Liver (tissue), 10 donors: ENCODE measurements at places on chromosomes 2 and 18. TPM values are rescaled to one million over a fixed set of nuclear protein-coding genes. Genes with fewer than 3 reads are reported as not detected.

The EVA1A gene
- total RNA-seq, result 206 TPM

The SOX11 gene
- total RNA-seq, result not detected

The UGT1A8 gene
- total RNA-seq, result 0.17 TPM

The DES gene
- 0.23 TPM for total RNA-seq

The GPR45 gene
- total RNA-seq, result not detected

The NETO1 gene
- total RNA-seq, result not detected

GRCh38 chr2:160974803-160975202 lies 185.4 kb upstream of the TANK start:
- DNase-seq, result no peak

DNA sequence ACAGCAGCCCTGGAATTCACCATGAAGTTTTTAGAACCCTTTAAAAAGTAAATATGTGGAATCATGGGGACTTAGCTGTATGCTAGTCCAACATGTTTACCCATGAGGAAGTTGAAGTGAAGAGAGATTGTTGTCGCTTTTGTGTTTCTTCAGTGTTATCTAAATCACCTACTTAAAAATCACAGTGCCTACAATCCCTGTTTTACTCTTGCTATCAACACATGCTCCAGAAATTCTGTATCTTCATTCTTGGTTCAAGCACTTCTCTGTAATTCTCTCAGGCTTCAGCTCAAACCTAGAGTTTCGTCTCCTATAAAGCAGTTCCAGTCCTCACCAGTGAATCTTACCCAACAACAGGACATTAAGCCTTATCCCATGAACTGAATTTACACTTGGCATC lies 30.5 kb upstream of the CHMP1B start:
- DNase-seq, result no peak

DNA sequence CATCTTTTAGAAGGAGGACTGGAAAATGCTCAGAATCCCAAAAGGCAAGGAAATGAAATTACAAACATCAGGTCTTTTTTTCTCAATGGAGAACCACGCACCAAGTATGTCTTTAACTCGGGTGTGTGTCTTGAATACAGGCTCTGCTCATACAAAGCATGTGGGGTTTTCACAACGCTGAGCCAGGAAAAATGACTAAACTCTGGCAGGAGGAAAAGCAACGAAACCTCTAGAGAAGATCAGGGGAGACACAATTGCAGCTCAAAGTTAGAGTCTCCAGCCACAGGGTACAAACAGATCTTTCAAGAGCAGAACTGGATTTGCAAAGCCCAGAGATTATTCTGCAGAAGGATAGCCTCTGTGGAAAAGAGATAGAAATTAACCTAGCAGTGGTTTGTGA lies 42.8 kb upstream of the TPO start:
- no peak for DNase-seq

DNA sequence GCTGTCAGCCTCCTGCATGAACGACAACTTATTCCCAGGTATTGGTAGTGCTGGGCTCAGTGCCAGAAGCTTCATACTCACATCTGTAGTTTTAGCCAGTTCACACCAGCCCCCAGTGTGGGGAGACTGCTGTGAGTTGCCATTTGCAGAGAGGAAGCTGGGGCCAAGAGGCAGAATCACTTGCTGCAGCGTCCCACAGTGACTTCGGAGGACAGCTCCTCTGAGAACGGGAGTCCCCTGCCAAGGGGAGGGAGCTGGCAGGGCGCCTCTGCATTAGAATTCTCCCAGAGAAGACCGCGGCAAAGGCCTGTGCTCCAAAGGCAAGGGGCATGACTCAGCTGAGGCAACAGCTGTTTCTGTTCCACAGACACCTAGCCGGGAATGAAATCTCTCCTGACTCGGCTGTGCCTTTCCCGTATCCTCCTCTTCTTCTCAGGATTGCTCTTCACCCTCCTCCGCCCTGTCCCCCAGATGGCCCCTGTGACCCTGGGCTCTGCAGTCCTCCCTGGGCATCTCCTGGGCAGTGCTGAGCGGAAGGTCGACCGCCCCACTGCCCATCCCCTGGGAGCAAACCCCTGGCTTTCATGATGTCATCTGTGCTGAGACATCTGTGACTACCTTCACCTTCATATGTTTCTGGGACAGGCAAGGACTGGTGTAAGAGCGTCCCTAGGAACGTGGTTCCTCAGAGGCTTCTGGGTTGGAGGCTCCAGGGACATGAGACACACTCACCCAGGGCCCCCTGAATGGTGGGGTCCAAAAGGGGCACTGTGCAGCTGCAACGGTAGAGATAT lies 18.0 kb downstream of the MAL start:
- DNase-seq, result no peak

GRCh38 chr18:21525916-21526315 lies 74.6 kb downstream of the ESCO1 start:
- DNase-seq, result no peak

GRCh38 chr18:22349317-22349898 lies 68.3 kb downstream of the CTAGE1 start:
- no peak for DNase-seq

DNA sequence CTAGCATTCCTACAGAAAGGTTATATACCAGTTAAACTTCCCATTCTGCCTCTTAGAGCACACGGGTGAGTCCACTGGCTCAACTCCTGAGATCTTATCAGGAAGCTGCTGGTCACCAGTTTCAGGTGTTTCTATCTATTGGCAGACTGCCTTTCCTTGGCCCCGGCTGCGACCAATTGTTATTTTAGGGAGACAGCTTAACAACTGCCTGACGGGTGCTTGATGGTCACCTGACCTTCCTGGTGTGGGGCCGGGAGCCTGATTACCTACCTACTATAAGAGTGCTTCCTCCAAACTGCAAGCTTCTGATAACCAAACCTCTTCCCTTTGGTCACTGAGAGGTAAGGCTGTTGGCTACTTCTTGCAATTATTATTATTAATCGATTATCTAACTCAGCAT lies 122.1 kb upstream of the XIRP2 start:
- no peak for DNase-seq

DNA sequence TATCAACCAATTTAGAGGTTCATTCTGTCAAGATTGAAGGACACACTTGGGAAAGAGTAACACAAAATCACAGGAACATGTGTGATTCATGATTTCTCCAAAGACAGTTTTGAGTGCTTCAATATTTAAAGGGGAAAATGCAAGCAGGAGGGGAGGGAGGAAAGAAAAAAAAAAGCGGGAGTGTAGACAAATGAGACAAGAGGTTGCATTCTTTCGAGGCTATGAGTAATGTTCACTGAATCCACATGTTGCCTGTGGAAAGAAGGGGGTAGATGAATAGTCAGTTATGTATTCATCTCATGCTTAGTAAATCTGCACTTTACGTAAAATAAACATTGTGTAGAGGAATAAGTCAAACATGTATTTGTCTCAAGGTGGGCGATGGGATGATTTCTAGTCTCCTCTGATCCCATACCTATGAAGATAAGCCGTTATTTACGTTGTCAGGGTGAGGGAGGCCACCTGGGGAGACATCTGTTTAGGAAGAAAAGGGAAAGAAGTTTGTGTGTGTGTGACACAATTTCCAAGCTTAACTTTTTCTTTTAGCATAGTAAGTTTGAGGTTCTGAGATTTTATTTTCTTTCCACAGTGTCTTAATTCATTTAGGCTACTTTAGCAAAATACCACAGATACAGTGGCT lies 211.0 kb upstream of the ZC3H15 start:
- DNase-seq, result no peak

- peak; percentile 62 for DNase-seq
These were observed 12.7 kb upstream of the DUSP2 start for GRCh38 chr2:96157649-96158553.

- DNase-seq, result no peak
These were observed 285.4 kb downstream of the NRXN1 start for GRCh38 chr2:50746526-50746925.

DNA sequence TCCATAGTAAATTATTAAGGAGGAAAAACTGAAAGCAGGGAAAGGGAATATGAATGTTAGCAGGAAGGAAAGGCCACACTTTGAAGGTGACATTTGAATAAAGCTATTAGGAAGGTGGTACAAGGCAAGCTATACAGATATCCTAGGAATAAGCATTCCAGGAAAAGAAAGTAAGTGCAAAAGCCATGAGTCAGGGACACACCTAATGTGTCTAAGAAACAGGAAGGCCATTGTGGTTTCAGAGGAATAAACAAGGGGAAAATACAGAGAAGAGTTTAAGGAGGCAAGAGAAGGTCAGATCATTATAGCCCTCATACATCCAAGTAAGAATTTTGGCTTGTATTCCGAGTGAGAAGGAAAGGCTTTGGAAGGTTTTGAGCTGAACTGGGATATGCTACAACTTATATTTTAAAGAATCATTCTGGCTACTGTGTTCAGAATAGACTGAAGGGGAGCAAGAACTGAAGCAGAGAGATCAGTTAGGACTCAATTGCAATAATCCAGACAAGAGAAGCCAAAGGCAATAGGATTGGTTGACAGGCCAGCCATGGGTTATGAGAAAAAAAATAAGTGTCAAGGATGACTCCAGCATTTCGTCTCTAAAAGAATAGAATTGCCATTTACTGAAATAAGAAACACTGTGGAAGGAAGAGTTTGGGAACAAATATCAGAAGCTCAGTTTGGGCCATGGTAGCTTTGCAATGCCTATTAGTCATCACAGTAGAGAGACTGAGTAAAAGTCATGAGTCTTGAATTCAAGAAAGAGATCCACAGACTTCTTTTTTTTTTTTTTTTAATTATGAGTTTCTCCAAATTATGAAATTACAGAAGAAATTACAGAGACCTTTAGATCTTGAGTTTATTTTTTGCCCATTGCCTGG lies 11.3 kb downstream of the RAD51AP2 start:
- no peak for DNase-seq

- DNase-seq, result no peak
These were observed 1310.0 kb upstream of the ZEB2 start for GRCh38 chr2:145829931-145830330.

DNA sequence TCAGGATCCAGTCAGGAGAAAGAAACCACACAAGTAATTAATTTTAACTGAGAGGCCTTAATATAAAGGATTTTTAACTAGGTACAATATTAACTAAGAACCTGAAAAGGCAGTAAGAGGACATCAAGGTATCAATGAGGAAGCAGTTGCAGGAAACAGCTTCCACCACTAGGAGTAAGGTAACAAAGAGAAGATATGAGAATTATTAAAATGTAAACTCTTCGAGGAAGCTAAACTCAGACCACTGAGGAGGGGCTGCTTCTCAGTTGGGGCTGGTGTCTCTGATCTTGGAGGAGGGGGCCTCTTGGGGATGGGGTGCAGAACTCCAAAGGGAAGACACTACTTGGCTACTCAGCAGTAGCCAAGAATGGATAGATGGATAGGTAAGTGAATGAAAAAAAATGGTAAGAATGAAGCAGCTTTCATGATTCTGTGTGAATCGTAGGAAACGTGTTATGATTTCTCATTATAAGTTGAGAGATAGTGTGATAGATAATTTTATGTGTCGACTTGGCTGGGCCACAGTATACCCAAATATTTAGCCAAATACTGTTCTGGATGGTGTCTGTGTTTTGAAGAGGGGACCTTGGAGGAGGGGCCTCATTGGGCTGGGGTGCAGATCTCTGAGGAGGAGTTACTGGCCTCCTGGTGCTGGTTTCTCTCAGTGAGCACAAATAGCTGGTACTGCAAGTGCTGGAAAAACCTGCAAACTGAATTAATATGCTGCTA lies 547.7 kb upstream of the LRRTM1 start:
- no peak for DNase-seq

DNA sequence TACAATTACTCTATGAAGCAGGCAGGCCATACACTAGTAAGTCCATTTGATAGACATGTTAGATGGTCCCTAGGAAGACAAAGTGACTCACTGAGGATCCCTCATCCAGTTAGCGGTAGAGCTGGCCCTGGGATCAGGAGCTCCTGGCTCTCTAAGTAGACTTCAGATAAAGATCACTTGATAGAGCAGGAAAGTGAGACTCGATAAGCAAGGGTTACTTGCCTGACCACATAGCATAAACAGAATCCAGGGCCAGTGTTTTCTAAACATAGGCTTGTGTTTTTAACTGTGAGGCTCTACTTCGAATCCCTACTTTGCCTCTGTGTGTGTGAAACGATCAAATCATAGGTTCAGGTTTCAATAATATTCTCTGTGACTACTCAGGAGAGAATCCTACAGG lies 355.2 kb upstream of the TRIB2 start:
- DNase-seq, result no peak

DNA sequence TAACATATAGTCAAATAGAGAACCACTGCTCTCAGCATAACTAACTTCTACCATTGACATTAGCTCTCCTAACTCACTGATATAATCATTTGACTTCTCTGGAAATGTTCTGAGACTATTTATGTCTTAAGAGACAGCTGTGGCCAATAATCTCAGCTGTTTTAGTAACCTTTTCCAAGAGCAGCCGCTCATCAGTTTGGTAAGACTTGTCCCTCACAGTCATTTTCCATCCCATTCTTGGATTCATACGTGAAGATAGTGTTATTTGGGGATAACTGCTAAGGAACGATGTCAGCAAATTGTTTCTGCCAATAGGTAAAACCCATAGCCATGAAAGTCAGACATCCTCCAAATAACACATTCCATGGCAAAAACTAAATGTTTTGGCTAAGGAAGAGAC lies 127.8 kb downstream of the LNPK start:
- DNase-seq, result no peak

GRCh38 chr2:240644171-240644651 lies 18.9 kb downstream of the GPR35 start:
- no peak for DNase-seq

DNA sequence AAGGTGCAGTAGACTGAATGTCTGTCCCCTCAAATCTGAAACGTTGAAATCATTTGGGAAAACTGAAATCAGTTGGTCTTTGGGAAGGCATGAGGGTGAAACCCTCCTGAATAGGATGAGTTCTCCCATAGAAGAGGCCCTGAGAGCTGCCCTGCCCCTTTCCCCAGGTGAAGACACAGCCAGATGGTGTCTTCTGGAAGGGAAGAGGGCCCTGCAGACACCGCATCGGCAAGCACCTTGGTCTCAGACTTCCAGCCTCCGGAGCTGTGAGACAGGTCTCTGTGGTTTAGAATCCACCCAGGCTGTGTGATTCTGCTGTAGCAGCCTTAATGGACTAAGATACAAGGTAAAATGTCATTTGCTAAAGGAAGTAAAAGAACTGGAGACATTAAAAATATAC lies 42.1 kb upstream of the SNTG2 start:
- DNase-seq, result no peak

GRCh38 chr2:83282043-83282795 lies 1176.9 kb downstream of the SUCLG1 start:
- no peak for DNase-seq

- DNase-seq, result no peak
These were observed 401.6 kb downstream of the GPD2 start for GRCh38 chr2:156837635-156838370.

DNA sequence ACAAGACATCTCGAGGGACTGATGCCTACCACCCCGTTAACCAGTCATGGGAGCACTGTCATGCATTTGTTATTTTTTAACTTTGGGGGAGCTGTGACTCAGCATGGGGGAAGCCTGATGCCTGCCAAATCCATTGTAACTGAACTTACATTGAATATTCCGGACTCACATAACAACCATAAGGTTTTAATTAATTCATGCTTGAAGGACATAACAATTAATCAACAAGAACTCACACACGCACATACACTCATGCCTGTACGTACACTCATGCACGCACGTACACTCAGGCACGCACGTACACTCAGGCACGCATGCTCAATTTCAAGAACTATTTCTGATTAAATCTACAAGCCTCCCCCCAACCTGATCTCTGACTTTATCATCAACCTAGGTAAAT lies 1639.1 kb downstream of the SUCLG1 start:
- no peak for DNase-seq
